Hindlimb muscle (tissue), 1 donor: ENCODE measurements at places on chromosomes 7 and 10. TPM values are rescaled to one million over a fixed set of nuclear protein-coding genes. Genes with fewer than 3 reads are reported as not detected.
A peak's percentile ranks its signal among the peaks of the same experiment; 100 is the strongest.

DNA sequence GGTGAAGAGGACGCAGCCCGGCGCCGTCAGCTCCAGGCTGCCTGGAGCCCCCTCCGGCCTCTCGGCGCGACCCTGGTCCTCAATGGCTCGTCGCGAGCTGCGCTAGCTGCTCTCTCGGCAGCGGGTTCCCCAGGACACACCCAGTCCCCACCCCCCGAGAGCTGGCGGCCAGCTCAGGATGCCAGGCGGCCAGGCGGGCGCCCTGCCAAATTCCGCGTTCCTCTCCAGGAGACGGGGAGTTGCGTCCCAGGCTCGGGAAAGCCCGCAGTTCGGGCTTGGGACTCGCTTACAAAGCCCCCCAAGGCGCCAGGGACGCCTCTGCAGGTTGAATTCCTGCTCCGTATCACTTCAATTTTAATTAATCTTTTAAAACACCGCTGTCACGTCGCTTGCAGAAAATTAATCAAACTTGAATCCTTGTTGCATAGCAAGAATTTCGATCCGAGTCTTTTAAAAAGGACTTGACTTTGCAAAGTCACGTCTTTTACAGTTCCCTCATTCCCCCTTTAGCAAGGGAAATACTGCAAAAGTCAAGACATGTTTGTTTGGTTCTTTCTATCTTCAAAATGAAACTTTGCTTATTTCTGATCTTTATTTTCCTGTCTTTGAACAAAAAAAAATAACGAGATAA is 28.2 kb downstream of the SKIDA1 start:
- peak; percentile 89 for DNase-seq

Gene SAP25
- polyA plus RNA-seq = 3.5 TPM

DNA sequence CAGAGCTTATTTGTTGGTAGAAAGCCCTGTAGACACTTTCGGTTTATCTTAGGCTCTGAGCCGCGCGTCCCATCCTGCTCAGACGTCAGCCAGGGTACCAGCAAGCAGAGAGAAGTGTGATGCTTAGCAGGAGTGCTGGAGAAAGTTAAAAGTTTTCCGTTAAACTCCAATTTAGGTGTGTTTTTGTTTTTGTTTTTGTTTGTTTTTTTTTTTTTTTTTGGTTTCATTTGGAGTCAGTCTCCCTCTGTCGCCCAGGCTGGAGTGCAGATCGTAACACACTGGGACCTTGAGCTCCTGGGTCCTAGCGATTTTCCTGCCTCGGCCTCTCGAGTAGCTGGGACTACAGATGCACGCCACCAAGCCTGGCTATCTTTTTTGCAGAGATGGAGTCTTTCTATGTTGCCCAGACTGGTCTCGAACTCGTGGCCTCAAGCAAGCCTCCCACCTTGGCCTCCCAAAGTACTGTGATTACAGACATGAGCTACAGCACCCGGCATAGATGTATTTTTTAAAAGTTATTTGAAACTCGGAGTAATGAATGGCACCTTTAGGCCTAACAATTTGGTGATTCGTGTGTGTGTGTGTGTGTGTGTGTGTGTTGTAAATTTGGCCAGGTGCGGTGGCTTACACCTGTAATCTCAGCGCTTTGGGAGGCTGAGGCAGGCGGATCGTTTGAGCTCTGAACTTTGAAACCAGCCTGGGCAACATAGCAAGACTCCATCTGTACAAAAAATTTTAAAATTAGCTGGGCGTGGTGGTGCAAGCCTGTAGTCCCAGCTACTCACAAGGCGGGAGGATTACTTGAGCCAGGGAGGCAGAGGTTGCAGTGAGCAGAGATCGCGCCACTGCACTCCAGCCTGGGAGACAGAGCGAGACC is 1.3 kb upstream of the HIP1 start:
- no peak for DNase-seq

GRCh38 chr7:108723381-108723814 is 153.7 kb downstream of the DNAJB9 start:
- peak; percentile 25 for DNase-seq

GRCh38 chr10:89384474-89385340 is 6.9 kb downstream of the IFIT1B start:
- no peak for DNase-seq

- no peak for DNase-seq
These were observed 26.7 kb downstream of the PIK3CG start for GRCh38 chr7:106891548-106892410.

Gene ADAM22
- 11.9 TPM for polyA plus RNA-seq

Gene ZNHIT1
- polyA plus RNA-seq = 48.3 TPM

Gene SPDYE2B
- polyA plus RNA-seq = 5.1 TPM

DNA sequence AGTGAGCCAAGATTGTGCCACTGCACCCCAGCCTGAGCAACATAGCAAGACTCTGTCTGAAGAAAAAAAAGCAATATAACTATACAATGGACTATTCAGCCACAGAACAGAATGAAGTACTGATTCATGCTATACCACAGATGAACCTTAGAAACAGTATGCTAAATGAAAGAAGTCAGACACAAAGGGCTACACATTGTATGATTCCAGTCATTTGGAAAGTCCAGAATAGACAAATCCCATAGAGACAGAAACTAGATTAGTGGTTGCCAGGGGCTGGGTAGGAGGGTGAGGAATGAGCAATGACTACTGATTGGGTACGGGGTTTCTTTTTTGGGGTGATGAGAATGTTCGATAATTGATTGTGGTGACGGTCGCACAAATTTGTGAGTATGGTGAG is 9.6 kb upstream of the CFAP70 start:
- DNase-seq = no peak
